Foreskin melanocyte (primary cell): ENCODE measurements at places on chromosomes 2 and 18.

DNA sequence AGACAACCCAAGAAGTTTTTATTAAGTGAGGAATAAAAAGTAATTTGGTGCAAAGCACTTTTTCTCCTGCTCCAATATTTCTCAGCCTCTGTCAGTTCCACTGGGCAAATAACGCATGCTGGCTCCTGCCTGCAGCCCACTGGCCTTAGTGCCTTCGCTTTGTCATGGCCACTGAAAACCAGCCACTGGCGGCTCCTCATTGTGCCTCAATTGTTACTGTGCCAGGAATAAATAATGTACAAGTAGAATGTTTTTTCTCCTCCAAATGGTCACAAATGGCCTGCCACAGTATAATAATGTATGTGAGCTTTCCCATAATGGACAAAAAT is 267.1 kb downstream of the ACTR3 start:
- DNase-seq: no peak

DNA sequence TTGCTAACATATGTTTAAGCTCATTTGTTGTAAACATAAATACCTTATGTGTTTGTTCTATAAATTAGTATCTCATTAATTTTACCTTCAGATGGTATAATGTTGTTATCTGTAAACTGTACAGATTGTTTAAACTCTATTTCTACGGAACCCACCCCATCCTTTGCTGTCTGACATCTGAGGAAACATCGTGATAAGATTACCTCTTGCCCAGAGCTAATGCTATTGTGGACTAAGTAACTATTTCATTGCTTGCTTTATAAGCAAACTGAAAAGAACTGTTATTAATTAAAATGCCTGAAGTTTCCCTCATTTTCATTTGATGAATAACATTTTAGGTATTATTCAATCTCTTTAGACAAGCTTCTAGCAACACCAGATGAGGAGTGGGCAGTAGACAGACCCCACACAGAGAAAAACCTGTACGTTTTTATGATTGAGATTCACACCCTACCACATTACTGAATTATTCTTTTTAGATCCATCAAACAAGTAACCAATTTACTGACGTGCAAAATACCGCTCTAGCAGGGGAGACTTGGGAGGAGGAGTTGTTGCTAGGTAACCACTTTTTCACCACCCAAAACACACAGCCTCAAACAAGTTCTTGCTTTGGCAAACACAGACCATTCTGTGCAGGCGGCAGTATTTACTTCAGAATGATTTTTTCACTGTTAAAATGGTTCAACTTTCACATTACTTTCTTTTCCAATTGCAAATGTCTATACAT is 1.9 kb upstream of the SYT4 start:
- DNase-seq: no peak

- no peak for DNase-seq
These were observed 40.2 kb upstream of the ZNF638 start for GRCh38 chr2:71291398-71291797.

- DNase-seq: no peak
These were observed 161.7 kb downstream of the SP3 start for GRCh38 chr2:173803449-173803848.

DNA sequence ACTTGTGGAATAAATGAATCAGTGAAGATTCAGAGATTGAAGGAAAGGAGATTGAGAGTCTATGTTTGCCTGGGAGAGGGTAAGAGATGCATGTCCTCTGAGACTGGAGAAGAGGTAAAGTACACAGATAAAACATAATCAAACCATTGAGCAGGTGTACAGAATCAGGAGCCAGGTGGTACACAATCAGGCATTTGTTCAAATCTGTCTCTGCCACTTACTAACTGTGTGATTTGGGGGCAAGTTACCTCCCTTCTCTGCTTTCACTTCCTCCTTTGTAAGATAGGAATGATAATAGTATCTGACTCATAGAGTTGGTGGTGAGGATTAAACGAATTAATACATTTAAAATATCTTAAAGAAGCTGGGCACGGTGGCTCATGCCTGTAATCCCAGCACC is 94.0 kb downstream of the CDK15 start:
- DNase-seq: no peak

GRCh38 chr18:62436636-62437234 is 86.1 kb upstream of the ZCCHC2 start:
- DNase-seq: no peak

DNA sequence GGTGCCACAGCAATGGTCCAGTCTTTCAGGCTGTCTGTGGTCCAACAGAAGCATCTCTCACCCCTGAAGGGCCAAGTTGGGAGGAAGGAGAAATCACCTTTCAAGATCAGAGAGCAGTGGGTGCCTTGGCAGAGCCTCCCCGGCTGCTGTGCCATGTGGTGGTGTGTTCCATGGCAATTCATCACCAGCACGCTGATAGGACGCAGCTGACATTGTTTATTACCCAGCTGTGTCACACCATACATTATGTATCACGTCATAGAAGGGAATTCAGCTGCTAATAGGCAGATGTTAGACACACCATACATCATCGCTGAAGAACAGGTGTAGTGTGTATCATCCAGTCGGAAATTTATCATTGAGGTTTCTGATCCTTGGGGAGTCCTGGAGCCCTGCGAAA is 29.6 kb upstream of the RPL31 start:
- no peak for DNase-seq

- no peak for DNase-seq
These were observed 95.6 kb upstream of the LHCGR start for GRCh38 chr2:48851161-48851560.

DNA sequence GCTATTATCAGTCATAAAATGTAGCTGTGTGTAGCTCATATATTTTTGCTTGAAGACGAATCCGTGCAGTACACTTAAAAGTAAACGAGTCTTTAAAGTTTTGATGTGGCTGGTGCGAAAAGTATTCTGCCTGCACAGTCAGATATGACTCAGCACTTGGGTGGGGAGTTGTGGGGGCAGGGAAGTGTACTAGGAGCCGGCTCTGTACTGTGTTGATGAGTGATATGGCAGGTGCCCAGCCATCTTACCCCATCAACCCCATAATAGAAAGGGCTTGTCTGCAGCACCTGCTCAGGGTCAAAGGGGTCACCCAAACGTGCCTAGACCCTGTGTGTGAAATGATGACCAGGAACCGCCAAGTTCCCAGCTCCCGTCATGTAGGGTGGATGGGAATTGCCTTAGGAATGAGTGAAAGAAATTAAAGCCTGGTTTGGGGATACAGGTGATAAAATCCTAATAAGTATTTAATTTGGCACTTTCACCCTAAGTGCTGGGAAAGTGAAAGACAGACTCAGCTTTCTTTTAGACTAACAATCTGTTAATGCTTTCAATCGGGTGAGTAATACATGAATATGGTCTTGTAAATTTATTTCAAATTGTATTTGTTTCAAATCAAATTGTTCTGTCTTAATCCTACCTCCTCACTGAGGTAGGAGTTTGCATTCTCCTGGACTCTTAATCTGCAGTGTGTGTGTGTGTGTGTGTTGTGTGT is 48.0 kb downstream of the BCL2L11 start:
- no peak for DNase-seq

GRCh38 chr2:236574424-236575145 is 5.0 kb downstream of the ACKR3 start:
- DNase-seq: no peak
